ENCODE measurements at places on chromosomes 12 and 14.
A peak's percentile ranks its signal among the peaks of the same experiment; 100 is the strongest.

GRCh38 chr12:54988402-54989054 lies 4.0 kb upstream of the TESPA1 start:
- no peak for DNase-seq

- no peak for DNase-seq
Observed at GRCh38 chr14:86999036-86999435, 993.9 kb downstream of the GALC start.

GRCh38 chr12:57470286-57470969 lies 9.2 kb downstream of the ARHGAP9 start:
- DNase-seq, result no peak

GRCh38 chr12:52006726-52007157 lies at the start of gene TAMALIN:
Gene TAMALIN (plus strand): TSS chr12:52006946. CDS start chr12:52007020, 74 bp downstream.
- no peak for DNase-seq

GRCh38 chr12:13102461-13103195 lies 839 bp downstream of the GSG1 start:
- no peak for DNase-seq

GRCh38 chr14:87049950-87050349 lies 943.0 kb downstream of the GALC start:
- DNase-seq, result peak; percentile 28

DNA sequence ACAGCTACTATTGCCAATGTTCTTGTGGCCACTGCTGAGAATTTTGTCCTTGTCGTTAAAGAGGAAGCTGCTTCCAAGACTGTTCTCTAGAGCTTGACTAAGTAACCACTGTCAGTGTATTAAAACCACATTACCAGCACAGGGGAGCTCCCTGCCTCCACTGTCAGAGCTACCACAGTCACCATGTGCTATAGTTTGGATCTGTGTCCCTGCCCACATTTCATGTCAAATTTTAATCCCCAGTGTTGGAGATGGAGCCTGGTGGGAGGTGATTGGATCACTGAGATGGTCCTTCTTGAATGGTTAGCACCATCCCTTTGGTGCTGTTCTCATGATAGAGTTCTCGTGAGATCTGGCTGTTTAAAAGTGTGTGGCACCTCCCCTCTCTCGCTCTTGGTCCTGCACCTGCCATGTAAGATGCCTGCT lies 23.2 kb upstream of the RAP1B start:
- no peak for DNase-seq

DNA sequence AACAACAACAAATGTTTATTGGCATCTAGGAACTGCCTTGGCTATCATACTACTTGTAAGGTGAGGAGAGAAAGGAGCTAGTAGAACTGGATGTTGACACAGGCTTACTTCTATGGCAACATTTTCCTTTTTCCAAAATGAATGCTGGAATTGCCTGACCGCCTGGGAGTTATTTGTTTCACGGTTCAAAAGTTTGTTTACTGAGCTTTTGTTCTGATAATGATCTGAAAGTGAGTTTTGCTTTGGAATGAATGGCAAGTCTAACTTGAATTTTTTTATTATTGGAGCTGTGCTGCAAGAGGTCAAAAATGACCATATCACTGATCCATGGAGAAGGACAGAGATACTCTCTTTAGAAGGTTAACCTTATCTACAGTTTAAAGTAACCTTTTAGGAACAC lies 183.5 kb upstream of the CAND1 start:
- no peak for DNase-seq
